Mucosa of gallbladder (tissue), 1 donor: ENCODE measurements at places on chromosomes 3 and 15. TPM values are rescaled to one million over a fixed set of nuclear protein-coding genes. Genes with fewer than 3 reads are reported as not detected.

FILIP1L gene
- 142 TPM for total RNA-seq

MRAS gene
- total RNA-seq: 31.7 TPM

ARHGAP31 gene
- total RNA-seq: 22.6 TPM

SPTSSB gene
- 9.2 TPM for total RNA-seq

COPS2 gene
- total RNA-seq: 67.8 TPM

CCDC39 gene
- not detected for total RNA-seq

CACNA1D gene
- 39.2 TPM for total RNA-seq

DNA sequence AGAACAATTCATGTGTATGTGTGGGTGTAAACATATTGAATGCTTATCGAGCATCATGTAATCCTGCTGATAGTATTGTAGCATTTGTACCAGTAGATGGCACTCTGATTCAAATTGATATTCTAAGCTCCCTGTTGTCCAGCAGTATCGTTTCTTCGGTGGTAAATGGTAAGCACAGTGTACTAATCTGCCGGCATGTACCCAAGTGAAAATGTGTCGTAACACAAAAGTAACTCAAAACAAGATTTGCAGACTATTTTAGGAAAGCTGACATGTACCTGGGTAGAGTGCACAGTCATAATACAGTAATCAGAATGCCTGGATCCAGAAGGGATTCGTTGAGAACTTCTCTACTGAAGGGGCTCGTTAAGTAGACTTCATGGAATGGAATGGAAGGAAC, 31.7 kb upstream of the MNS1 start:
- DNase-seq: no peak

DNA sequence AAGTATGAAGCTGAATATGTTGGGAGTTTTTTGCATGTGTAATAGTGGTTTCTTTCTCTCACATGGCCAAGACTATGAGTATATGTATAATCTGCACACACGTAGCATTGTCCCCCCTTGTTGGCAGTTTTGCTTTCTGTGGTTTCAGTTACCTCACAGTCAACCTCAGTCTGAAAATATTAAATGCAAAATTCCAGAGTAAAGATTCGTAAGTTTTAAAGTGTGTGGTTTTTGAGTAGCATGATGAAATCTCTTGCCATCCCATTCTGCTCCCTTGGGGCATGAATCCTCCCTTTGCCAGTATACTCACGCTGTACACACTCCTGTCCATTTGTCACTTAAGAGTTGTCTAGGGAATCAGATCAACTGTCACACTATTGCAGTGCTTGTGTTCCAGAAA, 742.0 kb upstream of the CCDC54 start:
- DNase-seq: no peak

DNA sequence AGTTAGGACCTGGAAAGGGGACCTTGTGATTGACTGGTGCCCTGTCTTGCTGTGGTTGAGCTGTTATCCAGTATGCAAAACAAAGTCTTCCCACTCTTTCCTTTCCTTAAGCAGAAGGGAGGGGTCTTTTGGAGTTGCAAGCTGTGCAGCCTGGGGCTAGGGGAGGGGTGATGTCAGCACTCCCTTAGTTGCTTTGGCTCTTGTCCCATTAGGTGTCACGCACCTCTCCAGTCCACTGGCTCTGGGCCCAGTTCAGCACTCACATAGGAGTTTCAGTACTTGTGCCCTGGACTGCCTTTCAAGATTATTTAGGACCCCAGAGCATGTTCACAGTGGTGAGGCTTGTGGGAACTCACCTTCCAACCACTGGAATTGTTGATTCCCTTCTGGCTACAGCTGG, 238.5 kb downstream of the DOCK3 start:
- DNase-seq: no peak

DNA sequence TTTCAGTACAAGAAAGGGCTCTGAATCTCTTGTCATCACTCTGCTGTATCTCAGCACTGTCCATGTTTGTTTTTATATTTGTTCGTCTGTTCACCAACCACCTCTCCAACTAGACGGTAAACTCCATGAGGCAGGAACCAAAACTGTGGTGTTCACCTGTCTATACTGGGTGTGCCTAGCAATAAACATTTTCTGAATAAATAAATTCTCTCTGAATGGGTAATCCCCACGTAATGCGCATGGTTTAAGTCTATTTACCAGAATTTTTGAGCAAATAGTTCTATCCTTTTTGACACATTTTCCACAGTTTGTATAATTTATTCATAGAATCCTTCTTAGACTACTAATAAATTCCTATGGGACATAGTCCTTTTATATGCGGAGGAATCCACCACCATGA, 400.6 kb upstream of the CFAP20DC start:
- DNase-seq: no peak

- peak; percentile 63 for DNase-seq
Observed at GRCh38 chr15:31326875-31327668, 437 bp downstream of the KLF13 start.

GRCh38 chr15:74573987-74574386, 33.0 kb downstream of the ARID3B start:
- DNase-seq: no peak
